ENCODE measurements at places on chromosomes 5 and 9.
A peak's percentile ranks its signal among the peaks of the same experiment; 100 is the strongest.

- DNase-seq = no peak
Measured at GRCh38 chr5:143955141-143955540, 143.2 kb downstream of the HMHB1 start.

DNA sequence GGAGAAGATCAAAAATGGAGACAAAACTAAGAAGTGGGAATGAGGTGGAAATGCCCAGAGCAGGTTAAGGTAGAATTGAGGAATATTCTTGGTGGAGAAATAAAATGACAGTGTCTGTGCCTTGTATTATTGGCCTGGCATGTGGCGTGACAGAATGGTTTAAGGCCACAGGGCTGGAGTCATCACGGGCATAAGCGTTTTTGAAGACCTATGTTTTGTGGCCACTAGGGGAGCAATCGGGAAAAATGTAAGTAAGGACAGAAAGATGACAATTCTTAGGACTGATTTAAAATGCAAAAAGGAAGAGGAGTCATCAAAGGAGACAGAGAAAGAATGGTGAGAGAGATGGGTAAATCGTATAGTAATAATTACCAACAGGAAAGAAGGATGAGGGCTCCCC, 72.2 kb upstream of the EPB41L4A start:
- no peak for DNase-seq

DNA sequence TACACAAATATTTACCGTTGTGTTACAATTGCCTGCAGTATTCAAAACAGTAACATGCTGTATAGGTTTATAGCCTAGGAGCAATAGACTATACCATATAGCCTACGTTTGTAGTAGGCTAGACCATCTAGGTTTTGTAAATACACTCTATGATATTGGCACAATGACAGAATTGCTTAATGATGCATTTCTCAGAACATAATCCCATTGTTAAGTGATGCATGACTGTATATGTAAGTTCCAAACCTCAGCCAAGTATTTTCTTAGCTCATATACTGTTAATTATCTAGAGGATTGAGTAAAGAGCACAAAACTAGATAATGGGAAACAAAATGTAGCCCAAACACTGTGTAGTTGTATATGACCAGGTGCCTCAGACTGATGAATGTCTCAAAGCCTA, 220.1 kb downstream of the ANXA1 start:
- no peak for DNase-seq

DNA sequence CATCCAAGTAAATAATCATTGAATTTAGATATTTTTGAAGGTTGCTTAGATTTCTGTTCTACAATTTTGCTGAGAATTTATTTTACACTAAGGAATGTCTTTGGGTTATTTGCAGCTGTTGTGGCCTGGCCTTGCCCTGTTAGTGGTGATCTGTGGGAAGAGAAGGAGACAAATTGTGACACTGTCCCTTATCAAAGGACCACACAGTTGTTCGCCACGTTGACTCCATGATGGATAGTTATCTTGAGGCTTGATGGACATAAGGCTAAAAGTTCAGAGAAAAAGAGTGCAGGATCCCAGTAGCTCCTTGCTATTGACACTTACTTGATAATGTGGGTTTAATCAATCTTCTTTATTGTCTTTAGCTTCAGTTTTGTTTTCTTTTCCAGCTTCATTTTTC, 186.6 kb upstream of the MEF2C start:
- DNase-seq = no peak

DNA sequence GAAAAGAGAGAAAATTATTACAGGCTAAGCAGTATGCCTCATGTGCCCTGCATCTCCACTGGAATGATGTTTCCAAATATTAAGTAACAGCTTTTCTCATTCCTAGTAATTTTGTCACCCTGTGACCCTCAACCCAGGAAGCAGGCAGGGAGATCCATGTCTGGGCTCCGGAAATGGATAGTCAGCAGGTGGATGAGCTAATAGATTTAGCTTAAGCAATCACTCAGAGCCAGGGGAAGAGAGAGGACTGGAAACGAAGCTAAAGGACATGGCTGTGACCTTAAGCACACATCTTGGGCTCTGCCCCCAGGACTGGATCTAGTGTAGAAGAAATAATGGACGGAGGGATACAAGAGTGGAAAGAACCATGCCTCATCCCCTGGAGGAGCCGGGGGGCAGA, 89.5 kb downstream of the ARSB start:
- no peak for DNase-seq

GRCh38 chr9:110049699-110050450, 158.1 kb downstream of the C9orf152 start:
- no peak for DNase-seq

- no peak for DNase-seq
Measured at GRCh38 chr9:104794070-104794469, 30.1 kb downstream of the NIPSNAP3B start.

DNA sequence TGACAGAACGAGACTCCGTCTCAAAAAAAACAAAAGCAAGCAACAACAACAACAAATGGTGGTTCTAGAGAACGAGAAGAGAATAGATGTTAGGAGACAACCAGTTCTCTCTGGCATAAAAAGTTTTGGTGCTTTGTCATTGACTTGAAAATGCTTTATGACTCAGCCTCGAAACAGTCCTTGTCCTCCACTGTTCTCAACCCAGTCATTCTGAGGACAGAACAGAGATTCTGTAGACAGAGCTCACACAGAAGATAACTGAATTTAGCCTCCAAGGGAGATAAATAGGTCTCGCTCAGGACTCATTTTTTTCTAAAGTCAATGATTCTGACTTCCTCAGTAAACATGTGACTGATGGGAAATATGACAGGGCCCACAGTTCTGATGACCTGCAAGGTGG, 76.0 kb upstream of the FSTL4 start:
- no peak for DNase-seq

DNA sequence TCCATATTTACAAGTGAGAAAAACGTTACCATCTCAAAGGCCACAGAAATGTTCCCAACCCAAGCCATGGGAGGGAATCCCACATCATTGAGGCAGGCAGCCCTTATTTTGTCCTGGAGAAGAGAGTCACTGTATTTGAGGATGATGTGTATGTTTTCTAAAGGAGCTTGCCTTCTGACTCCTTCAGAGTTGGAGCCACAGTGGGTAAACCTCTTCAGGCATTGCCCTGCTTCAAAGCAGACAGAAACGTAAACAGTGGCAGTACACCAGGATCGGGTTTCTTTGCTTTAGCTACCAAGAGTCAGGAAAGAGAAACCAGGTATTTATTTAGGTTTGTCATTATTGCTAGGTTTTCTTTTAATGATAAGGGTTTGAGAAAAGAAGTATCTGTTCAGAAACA, 45.7 kb downstream of the MUSK start:
- no peak for DNase-seq

- DNase-seq = no peak
Measured at GRCh38 chr9:32882705-32883104, 99.4 kb downstream of the TMEM215 start.

DNA sequence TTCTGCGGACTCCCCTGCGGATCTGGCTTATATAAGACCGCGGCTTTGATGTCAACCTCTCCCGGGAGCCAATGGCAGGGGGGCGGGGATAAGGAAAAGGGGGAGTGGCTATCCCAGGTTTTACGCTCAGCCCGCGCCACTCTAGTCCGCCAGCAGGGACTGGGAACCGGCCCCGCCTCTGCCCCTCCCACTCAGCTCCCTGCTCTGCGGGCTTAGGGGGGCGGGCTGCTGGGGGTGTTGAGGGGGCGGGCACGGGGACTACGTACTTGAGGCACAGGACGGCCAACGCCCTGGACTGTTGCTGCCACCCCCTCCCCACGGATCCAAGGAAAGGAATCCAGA, at the start of gene HAND1:
TSS of gene HAND1 (minus strand) at position 4 of the 342 bp plus-strand sequence. CDS start 219 bp downstream, outside the sequence.
- no peak for DNase-seq

DNA sequence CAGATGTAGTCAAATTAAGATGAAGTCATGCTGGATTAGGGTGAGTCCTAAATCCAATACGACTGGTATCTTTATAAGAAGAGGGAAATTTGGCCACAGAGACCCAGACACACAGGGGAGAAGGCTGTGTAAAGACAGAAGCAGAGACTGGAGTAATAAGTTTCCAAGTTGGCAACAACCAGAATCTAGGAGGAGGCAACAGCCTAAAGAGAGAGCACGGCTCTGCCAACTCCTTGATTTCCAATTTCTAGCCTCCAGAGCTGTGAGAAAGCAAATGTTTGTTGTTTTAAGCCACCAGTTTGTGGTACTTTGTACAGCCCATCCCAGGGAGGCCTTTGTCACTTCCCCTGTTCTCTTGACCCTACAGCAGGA, 74.4 kb downstream of the ATG10 start:
- no peak for DNase-seq

DNA sequence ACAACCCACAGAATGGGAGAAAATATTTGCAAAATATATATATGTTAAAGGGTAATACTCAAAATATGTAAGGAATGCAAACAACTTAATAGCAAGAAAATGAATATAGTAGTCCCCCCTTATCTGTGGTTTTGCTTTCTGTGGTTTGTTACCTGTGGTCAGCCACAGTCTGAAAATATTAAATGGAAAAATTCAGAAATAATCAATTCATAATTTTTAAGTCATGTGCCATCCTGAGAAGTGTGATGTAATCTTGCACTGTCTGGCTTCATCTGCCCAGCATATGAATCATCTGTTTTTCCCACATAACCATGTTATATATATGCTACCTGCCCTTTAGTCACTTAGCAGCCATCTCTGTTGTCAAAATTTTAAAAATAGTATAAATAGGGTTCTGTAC, 11.7 kb downstream of the CER1 start:
- no peak for DNase-seq

DNA sequence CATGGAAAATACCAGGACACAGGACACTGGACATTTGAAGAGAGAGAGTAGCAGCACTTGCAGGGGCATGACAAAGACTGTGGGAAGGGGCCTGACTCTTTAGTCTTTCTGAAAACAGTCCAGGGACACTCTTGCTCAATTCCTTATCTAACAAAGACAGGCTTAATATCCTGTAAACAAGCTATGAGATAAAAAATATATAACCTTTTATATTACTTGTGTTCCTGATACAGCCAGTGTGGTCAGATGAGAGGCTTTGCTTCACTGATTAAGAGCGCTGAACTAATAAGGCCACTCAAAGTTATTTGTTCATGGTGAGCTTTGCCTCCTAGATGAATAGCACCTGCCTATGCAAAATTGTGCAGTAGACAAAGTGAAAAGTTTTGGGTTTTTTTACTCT, 518.7 kb downstream of the LRRC70 start:
- no peak for DNase-seq

DNA sequence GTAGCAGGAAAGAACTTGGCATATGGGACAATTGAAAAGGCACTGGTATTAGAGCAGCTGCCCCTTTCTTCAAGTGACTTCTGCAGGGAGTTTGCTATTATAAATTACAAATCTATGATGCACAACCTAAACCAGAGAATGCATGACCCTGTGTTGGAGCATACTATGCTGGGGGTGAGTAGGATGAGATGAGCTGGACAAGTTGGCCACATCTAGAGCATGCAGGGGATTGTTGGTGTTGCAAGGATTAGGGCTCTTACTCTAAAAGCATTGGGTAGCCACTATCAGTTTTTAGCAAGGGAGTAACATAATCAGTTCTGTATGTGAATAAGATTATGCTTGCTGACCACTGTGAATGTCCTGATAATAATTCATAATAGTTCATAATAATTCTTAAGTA, 186.7 kb downstream of the KIAA0825 start:
- DNase-seq = no peak

GRCh38 chr9:121703014-121703734, 51.7 kb downstream of the DAB2IP start:
- DNase-seq = no peak

DNA sequence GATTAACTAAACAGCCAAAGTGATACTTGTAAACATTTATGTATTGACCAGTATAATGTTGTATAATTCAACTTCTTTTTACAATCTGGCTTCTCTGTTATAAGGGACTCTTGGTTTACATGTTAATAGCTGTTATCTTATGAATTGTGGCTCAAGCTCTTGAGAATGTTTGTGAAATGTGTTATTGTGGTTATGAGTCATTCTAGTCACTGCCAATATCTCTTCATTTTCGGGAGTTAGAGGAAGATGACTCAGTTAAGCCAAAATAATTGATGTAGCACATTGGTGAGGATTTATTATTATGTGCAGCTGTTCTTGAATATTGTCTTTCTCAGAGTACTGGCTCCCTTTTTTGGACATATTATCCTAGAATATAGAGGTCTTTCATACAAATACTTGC, 655.2 kb upstream of the RIOK2 start:
- DNase-seq = peak; percentile 86

- no peak for DNase-seq
Measured at GRCh38 chr5:115274584-115274983, 11.9 kb upstream of the PGGT1B start.

GRCh38 chr9:106321394-106322180, 541.4 kb upstream of the ZNF462 start:
- no peak for DNase-seq

DNA sequence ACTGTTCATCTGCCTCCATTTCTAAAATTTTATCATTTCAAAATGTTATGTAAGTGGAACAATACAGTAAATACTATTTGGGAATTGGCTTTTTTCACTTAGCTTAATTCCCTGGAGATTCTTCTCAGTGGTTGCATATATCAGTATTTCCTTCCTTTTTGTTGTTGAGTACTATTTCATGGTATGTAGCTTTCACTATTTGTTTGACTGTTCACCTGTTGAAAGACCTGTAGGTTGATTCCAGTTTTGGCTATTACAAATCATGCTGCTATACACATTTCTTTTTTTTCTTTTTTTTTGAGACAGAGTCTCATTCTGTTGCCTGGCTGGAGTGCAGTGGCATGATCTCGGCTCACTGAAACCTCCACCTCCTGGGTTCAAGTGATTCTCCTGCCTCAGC, 33.0 kb upstream of the PWWP2A start:
- no peak for DNase-seq

DNA sequence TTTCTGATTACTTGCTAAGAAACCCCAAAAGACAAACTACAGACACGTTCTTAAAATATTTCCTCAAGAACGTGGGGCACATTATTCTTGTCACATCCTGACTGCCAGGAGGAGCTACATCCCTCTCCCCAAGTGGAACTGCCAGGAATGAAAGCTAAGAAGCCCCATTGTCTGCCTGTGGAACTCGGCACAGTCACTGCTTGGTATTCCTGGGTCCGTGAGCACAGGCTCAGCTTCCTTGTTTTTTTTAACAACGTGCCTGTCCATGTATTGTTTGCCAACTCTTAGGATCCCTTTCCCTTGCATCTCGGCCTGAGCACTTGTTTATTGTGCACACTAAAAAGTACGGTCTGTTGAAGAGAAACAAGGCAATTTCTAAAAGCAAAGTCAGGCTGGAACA, 47.0 kb upstream of the SELENOP start:
- DNase-seq = no peak
